ENCODE measurements at places on chromosomes 2 and 18.

DNA sequence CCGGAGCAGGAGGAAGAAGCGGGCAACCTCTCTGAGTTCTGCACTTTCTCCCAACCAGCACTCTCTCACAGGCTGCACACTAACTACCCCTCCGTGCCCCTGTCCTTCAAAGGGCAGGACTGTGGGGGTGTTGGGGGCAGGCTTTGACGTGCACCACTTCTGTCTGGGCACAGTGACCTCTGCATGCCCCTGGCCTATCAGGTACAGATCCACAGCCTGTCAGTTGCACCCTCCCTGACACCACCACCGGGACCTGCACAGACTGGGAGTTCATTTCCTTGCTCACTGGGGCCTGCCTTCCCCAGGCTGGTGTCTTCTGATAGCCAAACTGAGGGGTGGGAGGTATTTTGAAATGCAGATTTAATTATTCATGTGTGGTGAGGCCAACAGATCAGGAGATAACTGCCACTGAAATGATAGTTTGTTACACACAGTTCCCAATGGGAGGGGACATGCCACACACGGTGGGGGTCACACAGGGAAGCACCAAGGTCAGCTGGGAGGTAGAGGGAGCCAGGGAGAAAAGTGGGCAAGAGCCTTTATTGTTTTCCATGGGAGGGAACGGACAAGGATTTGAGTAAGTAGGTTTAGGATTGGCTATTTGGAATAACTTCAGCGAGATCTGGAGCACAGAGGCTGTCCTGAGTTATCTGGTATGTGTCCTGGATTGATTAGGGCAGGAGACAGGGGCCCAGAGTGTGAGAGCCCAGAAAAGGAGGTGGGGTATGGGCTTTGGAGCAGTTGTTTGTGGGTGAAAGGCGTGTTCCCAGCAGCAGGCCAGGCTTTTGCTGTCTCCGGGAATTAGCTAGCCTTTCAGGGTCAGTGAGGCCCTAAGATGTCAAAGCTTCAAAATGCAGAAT lies 251.6 kb downstream of the AFF3 start:
- DNase-seq, result no peak

- peak; percentile 60 for DNase-seq
Measured at GRCh38 chr18:41767960-41768359, 187.1 kb upstream of the PIK3C3 start.

- DNase-seq, result no peak
Measured at GRCh38 chr2:202015471-202015870, 18.2 kb upstream of the FZD7 start.

DNA sequence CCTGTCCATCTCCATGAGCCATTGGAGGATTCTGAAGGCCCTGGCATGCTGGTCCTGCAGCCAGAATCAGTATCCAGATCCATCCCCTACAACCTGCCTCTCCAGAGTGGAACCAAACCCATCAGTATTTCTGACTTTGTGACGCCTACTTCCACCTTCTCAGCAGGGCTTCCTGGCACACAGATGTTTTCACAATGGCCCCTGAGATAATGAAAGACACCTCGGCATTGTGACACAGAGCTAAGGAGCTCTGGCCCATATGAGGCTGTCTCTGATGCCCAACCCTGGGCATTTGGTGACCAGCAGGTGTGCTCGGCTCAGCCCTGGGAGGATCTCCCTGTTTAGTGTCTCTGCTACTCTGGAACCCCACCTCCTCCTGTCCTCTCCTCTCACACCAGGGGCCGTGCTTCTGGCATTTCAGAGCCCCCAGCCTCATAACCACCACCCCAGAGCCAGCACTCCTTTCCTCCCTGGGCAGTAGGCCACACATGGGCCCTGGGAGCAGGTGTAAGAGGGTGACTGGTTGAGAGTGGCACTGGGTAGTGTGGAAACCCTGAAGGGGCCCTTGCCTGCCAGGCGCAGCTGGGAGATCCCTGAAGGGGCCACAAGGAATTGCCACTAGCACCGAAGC lies 38.2 kb downstream of the FOSL2 start:
- no peak for DNase-seq

DNA sequence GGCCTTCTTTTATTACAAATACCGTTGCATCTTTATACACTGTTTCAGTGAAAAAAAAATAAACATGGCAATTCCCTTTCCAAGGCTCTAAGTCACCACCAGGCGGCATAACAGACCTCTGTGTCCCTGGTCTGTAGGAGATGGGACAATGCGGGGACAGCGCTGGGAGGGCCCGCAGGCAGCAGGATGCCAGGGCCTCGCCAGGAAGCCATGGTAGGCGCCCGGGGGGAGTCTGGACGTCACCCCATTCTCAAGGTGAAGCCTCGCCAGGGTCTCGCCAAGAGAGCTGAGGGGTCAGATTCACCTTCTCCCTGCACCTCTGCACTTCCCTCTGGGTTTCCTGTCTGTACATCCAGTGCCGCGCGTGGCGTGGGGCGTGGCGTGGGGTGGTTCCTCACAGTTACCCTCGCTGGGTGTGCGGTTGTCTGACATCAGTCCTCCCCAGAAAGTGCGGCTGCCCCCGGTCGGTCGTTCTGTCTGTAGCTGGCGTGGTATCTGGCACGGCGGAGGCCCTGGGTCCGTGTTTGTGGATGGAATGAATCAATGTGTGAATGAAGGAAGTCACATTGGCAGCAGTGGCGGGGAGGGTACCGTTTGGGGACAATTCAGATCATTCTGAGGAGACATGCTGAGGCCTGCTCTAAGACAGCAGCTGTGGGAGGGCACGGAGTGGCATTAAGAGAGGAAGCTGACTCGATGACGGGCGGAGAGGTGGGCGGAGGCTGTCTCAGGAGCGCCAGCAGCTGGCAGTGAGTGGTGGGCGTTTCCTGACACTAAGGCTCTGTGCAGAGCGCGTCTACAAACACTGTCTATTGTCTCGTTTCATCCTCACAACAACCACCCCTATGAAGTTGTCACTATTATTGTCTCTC lies 46.0 kb downstream of the LRRFIP1 start:
- DNase-seq, result no peak

- no peak for DNase-seq
Measured at GRCh38 chr2:211928201-211928600, 610.4 kb downstream of the ERBB4 start.

DNA sequence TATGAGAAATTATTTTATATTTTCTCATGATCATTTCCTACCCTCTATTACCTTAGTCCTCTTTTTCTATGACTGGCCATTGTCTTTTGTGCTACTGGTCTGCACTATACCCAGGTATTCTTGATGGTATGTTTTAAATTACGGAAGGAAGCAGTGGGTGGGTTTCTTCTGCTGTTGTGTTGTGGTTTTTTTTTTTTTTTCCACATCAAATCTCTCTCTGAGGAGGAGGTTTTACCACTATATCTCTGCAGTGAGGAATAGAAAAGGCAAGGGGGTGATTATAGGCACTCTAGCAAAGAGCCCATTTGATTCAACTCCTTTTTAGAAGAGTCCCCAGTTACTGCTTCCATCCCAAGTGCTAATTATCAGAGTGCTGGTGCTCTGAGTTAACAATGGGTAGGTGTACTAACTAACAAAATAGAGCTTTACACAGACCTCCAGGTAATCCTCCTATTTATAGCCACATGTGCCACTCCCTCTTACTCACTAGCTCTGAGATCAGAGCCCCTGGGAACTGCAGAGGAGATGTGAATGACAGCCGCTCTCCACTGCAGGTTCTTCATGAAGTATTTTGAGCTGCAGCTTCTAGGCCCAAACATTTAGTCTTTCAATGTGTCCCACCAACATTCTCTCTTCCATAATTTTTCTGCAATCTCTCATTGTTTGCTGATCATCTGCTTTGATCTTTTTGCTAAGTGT lies 301.6 kb upstream of the GULP1 start:
- no peak for DNase-seq

DNA sequence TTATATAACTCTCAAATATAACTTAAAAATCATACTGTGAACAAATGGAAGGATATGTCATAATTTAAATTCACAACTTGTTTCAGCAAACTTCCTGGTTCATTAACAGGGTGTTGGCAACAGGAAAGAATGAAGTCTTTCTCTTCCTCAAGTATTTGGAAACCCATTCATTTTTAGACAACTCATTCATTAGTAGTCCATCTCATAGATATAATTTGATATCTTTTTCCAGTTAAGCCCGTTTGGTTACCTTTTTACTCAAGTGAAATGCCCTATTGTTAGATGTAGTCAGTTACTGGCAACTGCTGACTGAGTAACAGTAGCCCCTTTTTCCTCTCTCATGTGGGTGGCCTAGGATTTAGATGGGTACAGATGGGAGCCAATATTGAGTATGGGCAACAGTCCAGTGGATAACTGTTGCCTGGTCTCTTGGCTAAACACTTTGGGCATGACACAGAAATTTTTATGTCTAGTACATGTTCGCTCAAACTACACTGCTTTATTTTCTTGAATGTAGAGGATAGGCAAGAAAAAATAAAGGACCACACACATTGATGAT lies 4.6 kb upstream of the UGP2 start:
- DNase-seq, result no peak

- no peak for DNase-seq
Measured at GRCh38 chr2:42754776-42755140, 9.2 kb downstream of the OXER1 start.

- DNase-seq, result peak; percentile 97
Measured at GRCh38 chr2:37829202-37829601, 95.9 kb upstream of the RMDN2 start.

DNA sequence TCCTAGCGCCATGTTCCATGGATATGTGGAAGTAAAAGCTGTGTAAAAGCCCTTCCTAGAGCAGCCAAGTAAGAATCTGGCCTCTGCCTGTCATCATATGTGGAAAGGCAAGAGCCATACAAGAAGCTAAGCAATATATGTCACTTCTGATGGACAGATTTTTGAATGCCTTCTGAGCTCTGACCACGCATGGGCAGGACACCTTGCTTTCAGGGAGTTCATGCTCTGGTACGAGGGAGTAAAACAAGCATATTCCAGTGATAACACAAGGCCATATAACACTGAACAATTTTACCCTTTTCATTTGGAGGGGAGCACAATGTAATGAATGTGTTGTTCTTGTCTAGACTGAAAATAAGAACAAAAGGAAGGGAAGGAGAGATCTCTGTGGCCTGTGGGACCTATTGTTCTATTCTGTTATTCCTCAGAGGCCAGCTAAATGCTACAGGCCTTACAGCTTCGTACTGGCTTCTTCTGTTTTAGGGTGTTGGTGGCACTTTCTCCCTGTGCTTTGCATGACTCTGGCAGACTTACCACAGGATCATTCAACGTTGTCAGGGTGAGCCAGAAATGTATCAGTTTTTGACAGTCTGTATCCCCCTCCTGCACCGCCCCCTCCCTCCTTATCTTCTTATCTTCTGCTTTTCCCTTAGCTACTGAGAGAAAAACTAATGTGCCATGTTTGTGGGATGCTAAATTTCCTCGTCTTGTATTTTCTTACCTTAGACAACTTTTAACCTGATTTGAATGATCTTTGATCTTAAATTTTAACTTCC lies 99.5 kb downstream of the MAP4K4 start:
- no peak for DNase-seq

DNA sequence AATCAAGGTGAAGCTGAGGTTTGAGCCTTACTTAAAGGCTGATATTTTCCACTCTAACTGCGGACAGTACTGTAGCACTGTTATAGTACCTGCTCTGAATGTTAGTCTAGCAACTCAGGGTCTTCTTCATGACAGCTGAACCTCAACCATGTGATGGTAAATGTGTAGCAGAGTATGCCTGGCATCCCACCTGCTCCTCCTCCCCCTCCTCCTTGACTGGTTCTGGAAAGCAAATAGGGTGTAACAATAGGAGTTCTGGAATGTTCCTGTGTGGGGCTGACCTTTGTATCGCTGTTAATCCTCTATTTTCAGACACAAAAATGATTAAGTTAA lies 447 bp upstream of the CCL20 start:
- no peak for DNase-seq

- DNase-seq, result no peak
Measured at GRCh38 chr2:20633794-20634506, 16.9 kb downstream of the HS1BP3 start.

DNA sequence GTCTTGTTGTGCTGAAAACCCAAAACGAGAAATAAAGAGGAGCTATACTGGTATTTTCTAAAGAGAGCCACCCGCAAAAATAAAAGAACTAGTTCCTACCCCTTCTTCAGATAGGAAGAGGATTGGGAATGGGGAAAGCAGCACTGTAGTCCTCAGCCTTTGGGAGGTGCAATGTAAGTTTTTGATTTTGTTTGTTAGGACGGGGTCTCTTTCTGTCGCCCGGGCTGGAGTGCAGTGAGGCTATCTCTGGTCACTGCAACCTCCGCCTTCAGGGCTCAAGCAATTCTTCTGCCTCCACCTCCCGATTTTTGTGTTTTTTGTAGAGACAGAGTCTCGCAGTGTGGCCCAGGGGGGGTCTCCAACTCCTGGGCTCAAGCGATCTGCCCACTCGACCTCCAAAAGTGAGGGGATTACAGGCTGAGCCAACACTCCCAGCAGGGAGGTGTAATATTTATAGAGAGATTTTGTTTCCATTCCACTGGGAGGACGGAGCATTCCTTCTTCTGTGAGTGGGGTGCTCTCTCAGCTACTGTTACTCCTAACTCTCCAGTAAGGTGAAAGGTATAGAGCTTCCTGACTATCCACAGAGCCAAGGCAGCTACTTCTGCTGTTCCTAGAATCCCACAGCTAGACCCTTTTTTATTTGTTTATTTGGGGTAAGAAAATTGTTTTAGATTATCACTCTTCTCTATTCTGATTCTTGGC lies 13.1 kb upstream of the GULP1 start:
- DNase-seq, result no peak
